ENCODE measurements at places on chromosomes 12 and 14.

DNA sequence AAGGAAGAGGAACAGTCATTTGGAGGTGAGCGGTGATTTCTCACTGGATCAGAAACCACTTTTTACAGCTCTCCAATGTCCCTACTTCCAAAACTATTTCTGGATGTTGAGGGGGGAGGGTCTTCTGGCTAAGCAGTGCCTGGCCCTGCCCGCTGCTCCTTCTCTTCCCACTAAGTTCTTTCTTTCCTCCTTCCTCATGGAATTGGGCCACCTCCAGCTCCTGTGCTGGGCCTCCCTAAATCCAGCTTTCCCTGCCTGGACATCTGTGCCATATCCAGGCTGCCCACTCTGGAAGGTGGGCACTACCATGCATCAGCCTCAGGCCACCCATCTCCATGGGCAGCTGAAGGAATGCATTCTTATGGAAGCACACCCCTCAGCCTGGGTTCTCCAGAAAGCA lies 11.5 kb downstream of the DHRS2 start:
- DNase-seq = no peak

DNA sequence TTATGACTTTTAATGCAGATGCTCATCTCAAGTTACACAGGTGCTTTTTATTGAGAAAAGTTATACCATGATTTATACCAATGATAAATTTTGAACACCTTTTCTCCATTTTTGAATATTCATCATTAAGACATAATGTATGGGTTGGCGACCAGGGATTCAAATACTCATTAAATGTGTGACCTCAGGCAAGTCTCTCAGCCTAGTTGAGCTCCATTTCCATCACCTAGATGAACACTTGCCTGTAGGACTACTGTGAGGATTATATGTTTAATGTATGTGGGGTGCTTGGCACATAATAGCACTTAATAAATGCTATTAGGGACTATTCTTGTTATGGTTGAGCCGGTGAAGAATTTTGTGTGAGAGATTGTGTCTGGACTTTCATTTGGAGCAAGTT lies 228.6 kb downstream of the CHST11 start:
- DNase-seq = no peak

GRCh38 chr12:77592836-77593235 lies 237.9 kb upstream of the NAV3 start:
- no peak for DNase-seq

DNA sequence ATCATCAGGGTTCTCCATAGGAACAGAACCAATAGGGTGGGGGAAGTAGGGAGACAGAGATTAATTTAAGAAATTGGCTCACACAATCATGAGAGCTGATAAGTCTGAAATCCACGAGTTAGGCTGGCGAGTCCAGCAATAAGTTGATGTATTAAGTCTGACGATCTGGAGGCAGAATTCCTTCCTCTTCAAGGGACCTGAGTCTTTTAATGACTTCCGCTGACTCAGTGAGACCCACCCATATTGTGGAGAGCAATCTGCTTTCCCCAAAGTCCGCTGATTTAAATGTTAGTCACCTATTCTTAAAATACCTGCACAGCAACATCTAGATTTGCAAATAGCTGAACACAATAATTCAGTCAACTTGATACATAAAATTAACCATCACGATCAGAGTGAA lies 97.8 kb downstream of the SPTSSA start:
- DNase-seq = no peak

DNA sequence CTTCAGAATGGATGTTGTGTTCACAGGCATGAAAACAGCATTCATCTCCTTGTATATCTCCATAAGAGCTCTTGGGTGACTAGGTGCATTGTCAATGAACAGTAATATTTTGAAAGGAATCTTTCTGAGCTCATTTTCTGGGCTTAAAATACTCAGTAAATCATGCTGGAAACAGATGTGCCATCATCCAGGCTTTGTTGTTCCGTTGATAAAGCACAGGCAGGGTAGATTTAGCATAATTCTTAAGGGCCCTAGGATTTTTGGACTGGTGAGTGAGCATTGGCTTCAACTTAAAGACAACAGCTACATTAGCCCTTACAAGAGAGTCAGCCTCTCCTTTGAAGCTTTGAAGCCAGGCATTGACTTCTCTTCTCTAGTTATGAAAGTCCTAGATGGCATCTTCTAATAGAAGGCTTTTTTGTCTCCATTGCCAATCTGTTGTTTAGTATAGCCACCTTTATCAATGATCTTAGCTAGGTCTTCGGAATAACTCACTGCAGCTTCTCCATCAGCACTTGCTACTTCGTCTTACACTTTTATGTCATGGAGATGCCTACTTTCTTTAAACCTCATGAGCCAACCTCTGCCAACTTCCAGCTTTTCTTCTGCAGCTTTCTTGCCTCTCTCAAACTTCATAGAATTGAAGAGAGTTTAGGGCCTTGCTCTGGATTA lies 79.6 kb upstream of the PSMA6 start:
- DNase-seq = no peak

DNA sequence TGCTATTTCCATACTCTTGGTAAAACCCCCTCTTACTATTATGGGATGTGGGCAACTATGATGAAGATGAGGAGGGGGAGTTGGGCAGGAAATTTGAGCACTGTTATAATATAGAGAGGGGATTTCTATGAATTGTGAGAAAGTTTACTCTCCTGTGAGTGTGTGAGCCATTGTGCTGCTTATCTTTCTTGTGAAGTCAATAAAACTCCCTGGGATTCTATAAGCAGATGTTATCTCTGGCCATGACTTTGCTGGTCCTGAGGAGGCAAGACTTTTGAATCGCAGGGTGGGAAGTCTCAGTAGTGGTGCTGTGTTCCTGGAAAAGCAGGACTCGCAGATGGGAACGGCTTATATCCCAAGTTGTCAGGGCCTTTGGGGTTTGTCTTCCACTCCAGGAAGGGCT lies 62.2 kb downstream of the EMP1 start:
- DNase-seq = no peak

DNA sequence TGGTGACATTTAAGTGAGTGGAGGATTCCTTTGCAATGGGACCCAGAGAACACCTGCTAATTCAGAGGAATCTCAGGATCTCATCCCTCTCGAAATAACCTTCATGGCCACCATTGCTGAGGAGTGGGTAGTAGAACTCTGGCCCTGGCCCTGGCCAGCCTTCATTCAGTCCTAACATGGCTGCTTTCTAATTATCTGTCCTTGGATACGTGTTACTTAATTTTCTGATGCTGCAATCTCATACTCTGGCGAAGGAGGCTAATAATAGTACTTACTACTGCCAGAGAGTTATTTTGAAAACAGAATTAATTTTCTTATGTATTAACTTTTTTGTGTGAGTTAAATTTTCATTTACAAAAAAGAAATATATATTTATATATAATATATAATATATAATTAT lies 12.1 kb upstream of the COX6A1 start:
- DNase-seq = no peak

DNA sequence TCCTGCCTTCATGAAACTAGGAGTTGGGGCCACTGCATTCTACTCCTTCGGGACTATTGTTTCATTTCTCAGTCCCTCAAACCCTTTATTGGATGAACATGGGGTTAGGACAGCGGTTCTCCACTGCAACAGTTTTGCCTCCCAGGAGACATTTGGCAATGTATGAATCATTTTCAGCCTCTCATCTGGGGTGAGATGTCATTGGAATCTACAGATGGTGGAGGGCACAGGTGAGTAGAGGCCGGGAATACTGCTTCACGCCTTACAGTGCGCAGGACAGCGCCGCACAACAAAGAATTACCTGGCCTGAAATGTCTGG lies 649 bp upstream of the GNPNAT1 start:
- DNase-seq = no peak

- DNase-seq = no peak
These were observed 279.2 kb downstream of the SYT1 start for GRCh38 chr12:79143803-79144202.

DNA sequence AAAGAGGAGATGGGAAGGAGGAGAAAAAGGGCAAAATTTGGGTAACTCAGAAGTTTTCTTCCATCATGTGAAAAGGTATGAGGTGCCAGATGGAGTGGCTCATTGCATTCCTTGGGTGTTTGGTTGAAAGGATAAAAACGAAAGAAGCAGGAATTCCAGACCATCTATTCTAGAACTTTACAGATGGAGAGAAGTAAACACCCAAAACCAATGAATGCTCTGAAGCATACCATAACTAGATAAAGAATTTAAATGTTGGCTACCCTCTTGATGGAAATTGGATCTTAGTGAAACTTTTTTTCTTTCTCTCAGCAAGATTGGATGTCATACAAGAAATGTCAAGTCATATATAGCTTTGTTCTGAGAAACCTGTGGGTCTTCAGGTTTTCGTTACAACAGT lies 175.6 kb upstream of the FAR2 start:
- no peak for DNase-seq

DNA sequence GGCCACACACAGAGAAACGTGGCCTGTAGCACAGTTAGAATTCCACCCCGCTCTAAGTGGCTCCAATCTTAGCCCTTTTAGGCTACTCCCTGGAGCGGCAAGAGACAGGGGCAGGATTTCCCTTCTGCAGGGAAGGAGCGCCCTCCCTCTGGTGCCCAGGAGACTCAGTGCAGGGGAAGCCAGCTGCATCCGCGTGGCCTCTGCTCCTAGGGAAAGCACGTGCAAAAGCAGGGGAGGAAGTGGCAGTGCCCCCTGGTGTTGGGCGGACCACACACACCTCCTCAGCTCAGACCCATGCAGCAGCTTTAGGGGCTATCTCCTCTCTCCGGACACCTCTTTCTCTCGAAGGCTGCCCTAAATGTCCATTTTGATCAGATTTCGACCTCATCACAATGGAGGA lies 50.0 kb downstream of the SPRING1 start:
- DNase-seq = peak; percentile 18

- DNase-seq = no peak
These were observed 328.0 kb downstream of the NRXN3 start for GRCh38 chr14:78498062-78498595.

- peak; percentile 31 for DNase-seq
These were observed 81.6 kb upstream of the MANSC4 start for GRCh38 chr12:27861428-27862167.

DNA sequence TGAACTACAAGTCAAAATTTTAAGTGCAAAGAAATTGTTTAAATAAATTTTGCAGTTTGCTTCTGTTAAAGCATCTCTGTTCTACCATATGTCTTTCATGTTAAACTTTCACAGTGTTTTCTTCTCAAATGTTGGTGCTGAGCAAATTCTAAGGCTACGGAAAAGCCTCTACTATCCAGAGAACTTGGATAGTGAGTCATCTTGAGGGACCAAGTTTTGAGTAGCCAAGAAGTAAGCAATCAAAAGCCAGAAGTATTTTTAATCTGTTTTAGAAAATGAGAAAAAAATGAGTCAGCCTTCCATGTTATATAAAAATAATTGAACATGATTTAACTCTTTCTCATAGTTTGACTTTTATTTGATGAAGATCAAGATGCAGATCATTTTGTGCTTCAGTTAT lies 3.3 kb downstream of the BRMS1L start:
- DNase-seq = peak; percentile 60

DNA sequence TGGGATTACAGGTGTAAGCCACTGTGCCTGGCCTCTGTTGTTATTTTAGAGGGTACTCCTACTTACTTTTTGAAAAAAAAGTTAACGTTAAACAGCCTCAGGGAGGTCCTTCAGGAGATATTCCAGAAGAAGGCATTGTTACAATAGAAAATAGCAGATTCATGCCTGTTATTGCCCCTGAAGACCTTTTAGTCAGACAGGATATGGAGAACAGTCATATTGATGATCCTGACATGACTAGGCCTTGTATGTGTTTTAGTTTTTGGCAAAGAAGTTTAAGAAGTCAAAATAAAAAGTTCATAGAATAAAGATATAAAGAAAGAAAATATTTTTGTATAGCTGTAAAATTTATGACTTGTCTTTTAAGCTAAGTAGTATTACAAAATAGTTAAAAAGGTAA lies 45.3 kb downstream of the WASHC3 start:
- no peak for DNase-seq

DNA sequence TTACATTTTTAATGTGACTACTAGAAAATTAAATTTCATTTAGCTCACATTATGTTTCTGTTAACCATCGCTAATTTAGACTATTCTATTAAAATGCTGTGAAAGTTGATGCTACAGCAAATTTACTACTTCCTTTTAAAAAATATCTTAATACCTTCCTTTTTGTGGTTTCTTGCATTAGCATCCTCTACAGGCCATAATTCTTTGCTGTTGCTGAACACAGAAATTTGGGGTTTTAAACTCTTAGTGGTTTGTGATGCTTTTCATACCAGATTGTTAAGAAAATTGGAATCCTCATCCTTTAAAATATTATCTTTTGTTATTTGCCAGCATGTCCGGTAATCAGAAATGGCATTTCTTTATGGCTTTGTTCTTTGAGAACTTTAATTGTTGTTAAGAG lies 18.1 kb downstream of the WNK1 start:
- DNase-seq = no peak

- peak; percentile 93 for DNase-seq
These were observed 103.5 kb downstream of the FGD4 start for GRCh38 chr12:32502693-32503502.
